Upper lobe of right lung (tissue), 1 donor: ENCODE measurements at places on chromosomes 6 and 20. TPM values are rescaled to one million over a fixed set of nuclear protein-coding genes. Genes with fewer than 3 reads are reported as not detected.

DNA sequence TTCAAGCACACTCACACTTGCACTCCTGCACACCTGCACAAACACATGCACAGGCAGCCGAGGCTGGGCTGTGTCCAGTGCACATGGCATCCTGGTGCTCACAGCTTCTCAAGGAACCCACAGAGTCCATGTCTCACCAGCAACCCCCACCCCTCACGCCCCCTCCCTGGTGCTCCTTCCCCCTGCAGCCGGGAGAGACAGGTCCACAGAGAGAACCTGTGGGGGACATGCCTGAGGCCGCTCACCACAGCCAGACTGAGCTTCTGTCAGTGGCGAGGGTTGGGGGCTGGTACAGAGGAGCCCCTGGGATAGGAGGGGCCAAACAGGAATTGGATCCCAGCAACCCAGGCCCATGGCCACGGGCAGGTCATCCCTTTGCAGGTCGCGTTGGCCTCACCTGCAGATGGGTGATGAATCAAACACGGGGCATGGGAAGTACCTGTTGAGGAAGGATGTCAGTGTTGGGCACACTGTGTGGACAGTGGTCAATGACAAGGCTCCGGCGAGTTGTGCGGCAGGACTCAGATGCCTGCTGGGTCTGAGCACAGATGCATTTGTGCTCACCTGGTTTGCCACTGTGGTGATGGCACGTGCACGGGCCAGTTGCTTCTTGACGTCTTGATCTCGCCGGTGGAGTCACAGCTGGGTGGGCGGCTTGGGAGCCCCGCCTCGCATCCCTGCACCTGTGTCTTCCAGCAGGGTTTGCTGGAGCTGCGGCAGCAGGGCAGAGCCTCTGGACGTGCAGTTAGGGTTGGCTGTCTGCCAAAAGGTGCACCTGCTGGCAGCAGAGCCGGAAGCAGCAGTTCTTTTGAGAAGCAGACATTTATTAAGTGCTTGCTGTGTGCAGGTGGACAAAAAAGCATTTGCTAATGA lies 113.0 kb downstream of the ERMARD start:
- H3K27me3 ChIP-seq: no peaks in the 10 kb centered on the region
- no peak overlapping the region for H3K4me3 ChIP-seq
- peaks cover 6% of the 10 kb centered on the region for H3K4me1 ChIP-seq
- no peak overlapping the region for H3K27ac ChIP-seq
- H3K36me3 ChIP-seq: no peaks in the 10 kb centered on the region

GRCh38 chr6:121961619-121962125 lies 437.8 kb upstream of the HSF2 start:
- no peak overlapping the region for H3K27ac ChIP-seq
- no peaks in the 10 kb centered on the region for H3K36me3 ChIP-seq
- no peaks in the 10 kb centered on the region for H3K4me1 ChIP-seq
- H3K4me3 ChIP-seq: no peak overlapping the region
- H3K27me3 ChIP-seq: no peaks in the 10 kb centered on the region

GRCh38 chr20:3436864-3437574 lies 29.6 kb upstream of the DNAAF9 start:
- no peaks in the 10 kb centered on the region for H3K4me1 ChIP-seq
- no peak overlapping the region for H3K27ac ChIP-seq
- H3K27me3 ChIP-seq: no peaks in the 10 kb centered on the region
- H3K36me3 ChIP-seq: no peaks in the 10 kb centered on the region
- no peak for DNase-seq
- H3K4me3 ChIP-seq: no peak overlapping the region

- H3K36me3 ChIP-seq: no peaks in the 10 kb centered on the region
- H3K27ac ChIP-seq: no peak overlapping the region
- DNase-seq: no peak
- no peaks in the 10 kb centered on the region for H3K4me1 ChIP-seq
- no peaks in the 10 kb centered on the region for H3K27me3 ChIP-seq
Observed at GRCh38 chr6:20700375-20700774, 166.1 kb downstream of the CDKAL1 start.

DNA sequence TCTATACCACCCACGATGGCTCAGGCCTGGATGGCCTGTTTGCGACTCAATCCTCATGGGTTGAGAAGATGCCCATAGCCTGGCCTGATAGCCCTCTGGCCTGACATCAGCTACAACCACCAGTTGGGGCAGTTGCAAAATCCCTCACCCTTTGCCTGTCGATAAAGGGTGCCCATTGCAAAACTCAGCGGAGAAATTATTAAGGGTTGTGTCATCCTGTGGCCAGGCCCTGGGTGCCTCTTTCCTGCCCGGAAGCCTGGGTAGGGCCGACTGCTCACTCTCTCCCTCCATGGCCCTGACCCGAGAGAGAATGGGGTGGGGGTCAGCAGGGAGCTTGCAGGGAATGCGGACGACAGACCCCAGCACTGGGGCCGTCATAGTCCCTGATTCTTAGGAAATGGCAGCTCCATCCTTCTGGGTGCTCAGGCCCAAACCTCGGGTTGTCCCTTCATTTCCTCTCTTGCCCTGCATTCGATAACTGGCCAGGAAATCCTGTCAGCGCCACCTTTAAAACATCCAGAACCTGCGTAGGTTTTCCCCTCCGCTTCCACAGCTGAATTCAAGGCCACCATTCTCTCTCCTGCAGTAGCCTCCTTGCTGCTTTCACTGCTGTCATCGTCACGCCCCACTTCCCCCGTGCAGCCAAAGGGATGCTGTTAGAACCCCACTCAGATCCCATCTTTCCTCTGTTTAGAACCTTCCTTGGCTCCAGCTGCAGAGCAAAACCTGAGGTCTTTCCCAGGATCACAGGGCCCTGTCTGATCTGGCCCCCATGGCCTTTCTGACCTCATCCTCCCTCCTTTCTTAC lies 31.1 kb downstream of the CEBPB start:
- H3K36me3 ChIP-seq: no peaks in the 10 kb centered on the region
- H3K4me1 ChIP-seq: peaks cover 7% of the 10 kb centered on the region
- H3K4me3 ChIP-seq: no peak overlapping the region
- H3K27me3 ChIP-seq: no peaks in the 10 kb centered on the region

- no peaks in the 10 kb centered on the region for H3K36me3 ChIP-seq
- H3K27me3 ChIP-seq: no peaks in the 10 kb centered on the region
- DNase-seq: no peak
- H3K4me1 ChIP-seq: no peaks in the 10 kb centered on the region
Observed at GRCh38 chr6:161922631-161923119, 648.8 kb upstream of the AGPAT4 start.

DNA sequence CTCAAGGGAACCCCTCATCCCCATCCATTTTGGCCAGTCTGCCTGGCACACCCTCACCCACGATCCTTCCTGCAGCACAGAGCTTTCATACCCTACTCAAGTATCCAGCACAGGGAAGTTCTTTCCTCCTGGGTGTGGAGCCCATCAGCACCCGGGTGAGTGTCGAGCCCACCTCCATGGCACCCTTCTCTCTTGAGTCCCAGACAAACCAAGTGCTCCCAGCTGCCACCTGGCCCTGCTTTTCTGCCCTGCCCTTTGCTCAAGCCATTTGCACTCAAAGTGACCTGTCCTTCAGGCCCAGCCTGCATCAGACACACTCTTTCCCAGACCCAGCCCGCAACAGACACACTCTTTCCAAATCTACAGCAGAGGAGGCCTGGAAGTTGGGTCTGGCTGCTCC lies 257.2 kb downstream of the DLL1 start:
- no peaks in the 10 kb centered on the region for H3K4me1 ChIP-seq
- no peaks in the 10 kb centered on the region for H3K36me3 ChIP-seq

- no peak overlapping the region for H3K4me3 ChIP-seq
- peaks cover 6% of the 10 kb centered on the region for H3K4me1 ChIP-seq
- peaks cover 30% of the 10 kb centered on the region for H3K36me3 ChIP-seq
Observed at GRCh38 chr6:15498640-15499039, 164.2 kb downstream of the DTNBP1 start.

The SEMG1 gene
- not detected for total RNA-seq

The SEL1L2 gene
- not detected for total RNA-seq

The TAAR9 gene
- not detected for total RNA-seq

The CLPSL2 gene
- not detected for total RNA-seq

The ARHGAP40 gene
- 0.72 TPM for total RNA-seq

The LRRN4 gene
- 76.6 TPM for total RNA-seq

The B4GALT5 gene
- 46.1 TPM for total RNA-seq

The TAGAP gene
- 12.9 TPM for total RNA-seq

The TPD52L1 gene
- 24.5 TPM for total RNA-seq

The ARFGAP1 gene
- 67.0 TPM for total RNA-seq

The DOK5 gene
- total RNA-seq: 0.69 TPM

The CSTF1 gene
- 27.8 TPM for total RNA-seq
